Endothelial cell (in vitro differentiated cells): ENCODE measurements at places on chromosomes 11 and 22. TPM values are rescaled to one million over a fixed set of nuclear protein-coding genes. Genes with fewer than 3 reads are reported as not detected.

SYT13 gene
- 1.4 TPM for total RNA-seq

PDE3B gene
- total RNA-seq, result 4.0 TPM

CLMP gene
- total RNA-seq, result 5.5 TPM

FOLR3 gene
- total RNA-seq, result not detected

LUZP2 gene
- total RNA-seq, result 0.10 TPM
